ENCODE measurements at places on chromosomes 3 and 15.

DNA sequence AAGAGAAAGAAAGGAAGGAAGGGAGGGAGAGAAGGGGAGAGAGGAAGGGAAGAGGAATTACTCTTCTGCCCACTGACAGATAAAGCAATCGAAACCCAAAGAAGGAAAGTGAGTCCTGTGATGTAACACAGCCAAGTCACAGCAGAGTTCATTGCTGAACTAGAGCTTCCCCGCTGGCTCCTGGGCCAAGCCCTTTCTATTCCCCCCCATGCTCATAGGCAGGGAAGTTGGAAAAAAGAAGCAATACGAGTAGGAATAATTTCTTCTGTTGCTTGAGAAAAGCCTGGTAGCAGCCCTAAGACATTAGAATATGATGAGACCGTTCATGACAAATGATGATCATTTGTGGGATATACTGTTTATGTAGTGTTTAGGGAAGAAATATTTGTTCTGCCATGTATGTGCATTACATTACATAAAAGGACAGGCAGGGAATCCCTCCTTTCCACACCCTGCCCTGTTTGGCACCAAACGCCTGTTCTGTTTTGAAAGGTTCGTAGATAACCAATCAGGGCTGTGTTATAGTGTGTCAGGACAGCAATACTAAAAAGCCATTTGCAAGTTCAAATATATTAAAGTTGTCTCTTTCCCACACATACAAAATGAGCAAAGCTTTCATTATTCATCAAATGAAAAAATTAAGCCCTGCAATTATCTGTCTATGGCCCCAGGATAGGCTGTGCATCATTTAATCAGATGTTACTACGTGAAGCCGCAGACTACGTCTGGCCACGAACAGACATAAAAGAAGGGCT, 111.0 kb upstream of the TRPM1 start:
- no peak for DNase-seq

DNA sequence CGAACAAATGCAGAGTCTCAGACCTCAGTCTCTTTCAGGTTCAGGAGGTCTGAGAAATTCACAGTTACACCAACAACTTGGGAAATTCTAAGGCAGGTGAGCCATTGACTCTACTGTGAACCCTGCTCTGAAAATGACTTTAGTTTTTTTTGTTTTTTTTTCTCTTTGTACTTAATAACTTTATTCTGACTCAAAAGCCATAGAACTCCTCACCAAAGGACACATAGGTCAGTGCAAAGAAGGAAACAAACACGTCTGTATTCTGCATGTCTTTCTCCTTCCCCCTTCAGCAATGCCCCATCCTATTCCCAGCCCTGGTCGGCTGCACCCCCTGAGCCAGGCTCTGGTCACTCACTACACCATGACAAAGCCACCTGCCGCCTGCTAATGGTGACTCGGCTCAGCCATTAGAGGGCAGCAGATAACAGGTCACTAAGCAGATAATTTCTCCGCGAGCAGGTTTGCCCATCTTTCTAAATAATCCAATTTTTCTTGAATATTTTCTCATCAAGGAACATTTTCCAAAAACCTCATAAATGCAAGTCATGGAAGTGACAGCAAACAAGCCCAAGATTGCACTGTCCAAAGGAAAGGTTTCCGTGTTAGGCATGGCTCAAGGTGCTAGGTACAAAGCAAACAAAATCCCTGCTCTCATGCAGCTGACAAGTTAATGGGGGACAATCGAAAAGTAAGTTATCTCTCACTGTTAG, 37.7 kb downstream of the TM4SF4 start:
- DNase-seq = no peak

DNA sequence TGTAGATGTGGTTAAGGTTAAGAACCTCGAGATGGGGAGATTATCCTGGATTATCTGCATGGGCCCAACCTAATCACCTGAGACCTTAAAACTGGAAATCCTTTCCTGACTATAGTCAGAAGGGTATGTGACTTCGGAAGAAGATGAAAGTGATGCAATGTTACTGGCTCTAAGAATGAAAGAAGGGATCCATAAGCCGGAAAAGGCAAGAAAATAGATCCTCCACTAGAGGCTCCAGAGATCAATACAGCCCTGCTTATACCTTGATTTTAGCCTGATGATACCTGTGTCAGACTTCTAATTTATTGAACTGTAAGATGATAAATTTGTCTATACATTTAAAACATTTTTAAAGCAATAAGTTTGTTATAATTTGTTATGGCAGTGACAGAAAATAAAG, 21.5 kb upstream of the GASK1A start:
- DNase-seq = no peak

DNA sequence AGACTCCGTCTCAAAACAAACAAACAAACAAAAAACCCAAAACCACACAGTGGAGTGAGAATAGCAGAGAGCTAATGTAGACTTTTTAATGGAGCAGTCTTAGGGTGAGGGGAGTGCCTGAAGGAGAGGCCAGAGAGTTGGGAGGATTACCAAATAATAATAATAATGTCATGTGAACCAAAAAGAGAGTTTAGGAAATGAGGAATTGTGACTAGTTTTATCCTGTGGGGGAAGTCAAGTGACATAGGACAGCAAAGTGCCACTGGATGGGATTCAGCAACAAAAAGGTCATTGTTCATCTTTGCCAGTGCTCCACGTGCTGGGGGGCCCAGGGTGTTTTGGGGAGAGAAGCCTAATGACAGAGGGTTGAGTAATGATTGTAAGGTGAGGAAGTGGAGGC, 12.9 kb downstream of the GPR87 start:
- DNase-seq = no peak

GRCh38 chr3:135231737-135232136, 436.7 kb downstream of the EPHB1 start:
- no peak for DNase-seq
